Mesothelial cell of epicardium (in vitro differentiated cells): ENCODE measurements at places on chromosomes 5 and 9.

DNA sequence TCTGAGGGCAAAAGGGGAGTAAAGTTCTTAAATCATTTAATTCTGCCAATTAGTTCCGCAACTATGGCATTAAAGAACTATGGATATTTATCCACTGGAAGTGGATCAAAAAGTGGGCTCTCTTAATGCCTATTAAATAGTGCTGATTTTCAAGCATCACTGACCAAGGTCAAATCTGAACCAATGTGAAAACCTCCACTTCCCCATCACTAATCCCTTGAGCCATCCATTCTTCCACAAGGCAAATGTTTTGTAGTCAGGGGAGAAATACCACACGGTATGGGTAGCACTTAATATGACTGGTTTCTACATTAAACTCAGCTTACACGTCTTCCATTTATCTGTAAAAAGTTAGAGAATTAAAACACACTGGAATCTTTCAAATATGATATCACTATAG is 57.6 kb downstream of the MLLT3 start:
- no peak for DNase-seq
- peaks cover 35% of the 10 kb centered on the region for H3K4me1 ChIP-seq
- H3K36me3 ChIP-seq: no peaks in the 10 kb centered on the region

- peak overlapping the region; percentile 82 for H3K27ac ChIP-seq
- no peak for DNase-seq
- H3K36me3 ChIP-seq: peaks cover 1% of the 10 kb centered on the region
- no peak overlapping the region for H3K4me3 ChIP-seq
Observed at GRCh38 chr9:135023088-135023785, 64.2 kb upstream of the OLFM1 start.

- peak overlapping the region; percentile 57 for H3K4me3 ChIP-seq
- H3K4me1 ChIP-seq: peaks cover 58% of the 10 kb centered on the region
- H3K27me3 ChIP-seq: peaks cover 14% of the 10 kb centered on the region
- no peak for DNase-seq
- H3K36me3 ChIP-seq: no peaks in the 10 kb centered on the region
- H3K27ac ChIP-seq: peak overlapping the region; percentile 96
Observed at GRCh38 chr9:114503009-114503408, 2.3 kb downstream of the WHRN start.

DNA sequence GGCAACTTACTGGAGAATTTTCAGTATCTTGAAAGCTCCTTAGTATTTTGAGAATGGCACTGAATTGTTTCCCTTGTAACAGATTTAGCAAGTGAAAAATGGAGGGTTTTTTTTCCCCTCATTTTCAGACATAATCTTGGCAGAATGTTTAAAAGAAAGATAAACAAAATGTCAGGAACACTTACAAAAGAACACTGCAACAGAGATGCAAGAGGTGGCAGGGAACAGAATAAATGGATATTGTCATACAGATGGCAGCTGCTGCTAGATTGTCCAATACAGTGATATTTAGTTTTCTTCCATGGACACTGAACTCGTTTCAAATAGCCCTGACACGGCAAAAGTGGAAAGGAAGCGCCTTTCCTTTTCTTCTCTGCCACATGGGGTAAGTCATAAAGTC is 76.9 kb upstream of the ZNF608 start:
- H3K4me1 ChIP-seq: peaks cover 23% of the 10 kb centered on the region
- no peak overlapping the region for H3K27ac ChIP-seq
- H3K27me3 ChIP-seq: no peaks in the 10 kb centered on the region
- no peaks in the 10 kb centered on the region for H3K36me3 ChIP-seq

- H3K27me3 ChIP-seq: no peaks in the 10 kb centered on the region
- no peaks in the 10 kb centered on the region for H3K36me3 ChIP-seq
- no peak overlapping the region for H3K4me3 ChIP-seq
- H3K4me1 ChIP-seq: peaks cover 19% of the 10 kb centered on the region
Observed at GRCh38 chr5:102153003-102153759, 142.9 kb downstream of the SLCO4C1 start.

GRCh38 chr9:134152022-134152448 is 12.3 kb downstream of the RNU6ATAC start:
- H3K36me3 ChIP-seq: peaks cover 33% of the 10 kb centered on the region
- peaks cover 3% of the 10 kb centered on the region for H3K4me1 ChIP-seq
- no peak overlapping the region for H3K4me3 ChIP-seq
- DNase-seq: no peak
